Brain pericyte (primary cell): ENCODE measurements at places on chromosomes 2 and 18.

DNA sequence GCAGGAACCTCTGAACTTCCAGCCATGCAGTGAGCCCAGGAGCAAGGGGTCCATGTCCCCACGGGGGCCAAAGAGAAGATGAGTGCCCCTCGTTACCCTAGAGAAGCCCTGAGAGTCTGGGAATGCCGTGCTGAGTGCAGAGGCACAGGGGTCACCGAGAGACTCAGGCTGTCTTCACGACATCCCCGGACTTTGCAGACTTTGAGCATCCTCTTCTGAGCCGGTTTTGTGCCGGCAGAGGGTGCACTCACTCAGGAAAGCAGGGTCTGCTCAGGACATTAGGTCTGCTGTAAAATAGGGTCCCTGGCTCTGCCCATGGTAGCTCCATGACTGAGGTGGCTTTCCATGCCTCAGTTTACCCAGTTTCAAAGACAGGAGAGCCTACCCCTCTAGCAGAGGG lies 71.0 kb downstream of the GALNT14 start:
- DNase-seq: no peak

DNA sequence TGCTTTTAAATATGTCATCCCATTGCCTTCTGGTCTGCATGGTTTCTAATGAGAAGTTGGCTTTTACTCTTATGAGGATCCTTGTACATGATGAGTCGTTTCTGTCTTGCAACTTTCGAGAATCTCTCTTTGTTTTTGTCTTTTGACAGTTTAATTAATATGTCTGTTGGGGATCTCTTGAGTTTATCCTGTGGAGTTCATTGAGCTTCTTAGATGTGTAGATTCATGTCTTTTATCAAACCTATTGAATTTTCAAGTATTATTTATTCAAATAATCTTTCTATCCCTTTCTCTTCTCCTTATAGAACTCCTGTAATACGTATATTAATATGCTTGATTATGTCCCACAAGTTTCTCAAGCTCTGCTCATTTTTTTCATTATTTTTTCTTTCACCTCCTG lies 67.9 kb downstream of the TMEM185B start:
- no peak for DNase-seq

- DNase-seq: no peak
Observed at GRCh38 chr2:86094229-86094628, 11.5 kb downstream of the POLR1A start.

DNA sequence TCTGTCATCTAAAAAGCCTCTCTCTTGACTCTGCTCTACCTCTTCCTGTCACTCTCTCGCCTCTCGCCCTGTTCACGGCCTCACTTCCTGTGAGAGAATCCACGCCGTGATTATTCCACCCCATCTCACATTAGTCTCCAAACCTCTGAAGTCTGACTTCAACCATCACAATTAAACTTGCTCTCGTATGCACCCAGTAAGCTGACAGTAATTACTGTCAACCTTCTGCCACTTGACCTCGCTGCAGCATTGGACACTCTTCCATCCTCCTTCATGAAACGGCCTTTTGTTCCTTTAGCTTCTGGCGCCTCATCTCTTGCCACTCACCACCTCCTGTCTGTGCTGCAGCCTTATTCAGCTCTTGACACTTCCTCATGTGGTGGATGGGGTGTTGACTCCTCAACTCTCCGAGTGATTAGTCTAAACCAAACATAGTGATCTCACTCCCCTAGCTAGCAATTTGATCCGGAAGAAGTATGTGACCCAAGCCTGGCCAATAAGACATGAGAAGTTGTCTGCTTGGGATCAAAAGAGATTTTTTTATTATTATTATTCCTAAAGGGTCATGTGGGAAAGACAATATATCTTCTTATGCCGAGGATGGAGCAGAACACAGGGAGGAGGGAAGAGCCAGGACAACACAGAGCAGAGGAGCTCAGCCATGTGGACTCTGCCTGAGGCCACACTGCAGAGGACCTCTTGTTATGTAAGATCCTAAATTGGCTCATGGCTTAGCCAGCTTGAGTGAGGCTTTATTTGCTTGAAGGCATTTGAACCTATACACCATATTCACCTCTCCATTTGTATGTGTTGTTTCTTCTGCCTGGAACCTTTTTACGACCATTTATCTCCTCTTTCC lies 38.4 kb upstream of the MYO1B start:
- no peak for DNase-seq

- DNase-seq: no peak
Observed at GRCh38 chr2:158580760-158581159, 124.0 kb downstream of the PKP4 start.

- no peak for DNase-seq
Observed at GRCh38 chr2:100339823-100340222, 17.5 kb upstream of the LONRF2 start.

- DNase-seq: no peak
Observed at GRCh38 chr2:217530392-217531090, 472.3 kb downstream of the TNS1 start.

DNA sequence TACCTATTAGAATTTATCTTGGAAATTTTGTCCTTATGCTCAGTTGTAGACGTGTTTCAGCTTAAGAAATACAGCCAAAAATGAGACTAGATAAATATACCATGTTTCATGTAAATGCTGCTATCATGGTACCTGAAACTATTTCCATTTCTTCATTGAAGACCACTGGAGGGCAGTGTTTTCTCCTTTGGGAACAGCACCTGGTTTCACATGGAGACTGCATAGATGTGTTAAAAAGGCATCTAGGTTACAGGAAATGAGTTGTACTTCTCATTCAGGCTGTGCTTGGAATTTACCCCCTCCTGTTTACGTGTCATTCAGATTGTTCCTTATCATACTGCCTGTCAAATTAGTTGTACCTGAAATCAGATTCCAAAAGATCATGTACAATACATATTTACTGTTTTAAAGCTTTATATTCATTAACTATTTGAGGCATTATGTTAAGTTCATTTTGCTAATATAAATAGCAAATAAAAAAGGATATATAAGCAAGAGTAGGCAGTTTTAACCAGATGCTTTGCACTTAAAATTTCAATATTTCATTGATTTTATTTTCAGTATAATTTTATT lies 57.3 kb upstream of the PSMD14 start:
- no peak for DNase-seq

DNA sequence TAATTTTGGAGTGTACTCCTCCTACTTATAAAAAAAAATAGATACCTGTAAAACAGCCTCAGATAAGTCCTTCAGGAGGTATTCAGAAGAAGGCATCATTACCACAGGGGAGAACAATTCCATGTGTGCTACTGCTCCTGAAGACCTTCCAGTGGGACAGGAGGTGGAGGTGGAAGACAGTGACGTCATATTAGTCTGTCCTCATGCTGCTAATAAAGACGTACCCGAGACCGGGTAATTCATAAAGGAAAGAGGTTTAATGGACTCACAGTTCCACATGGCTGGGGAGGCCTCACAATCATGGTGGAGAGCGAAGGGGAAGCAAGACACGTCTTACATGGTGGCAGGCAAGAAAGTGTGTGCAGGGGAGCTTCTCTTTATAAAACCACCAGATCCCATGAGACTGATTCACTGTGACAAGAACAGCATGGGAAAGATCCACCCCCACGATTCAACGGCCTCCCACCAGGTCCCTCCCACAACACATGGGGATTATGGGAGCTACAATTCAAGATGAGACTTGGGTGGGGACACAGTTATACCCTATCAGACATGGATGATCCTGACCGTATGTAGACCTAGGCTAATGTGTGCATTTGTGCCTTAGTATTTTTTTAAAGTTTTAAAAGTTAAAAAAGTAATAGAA lies 98.4 kb downstream of the NDUFA10 start:
- DNase-seq: no peak

GRCh38 chr2:70983506-70984227 lies 5.2 kb downstream of the ANKRD53 start:
- no peak for DNase-seq
